ENCODE measurements at places on chromosomes 11 and 22.
A peak's percentile ranks its signal among the peaks of the same experiment; 100 is the strongest.

GRCh38 chr11:19628018-19628417 is 84.6 kb upstream of the NAV2 start:
- peak; percentile 30 for DNase-seq

DNA sequence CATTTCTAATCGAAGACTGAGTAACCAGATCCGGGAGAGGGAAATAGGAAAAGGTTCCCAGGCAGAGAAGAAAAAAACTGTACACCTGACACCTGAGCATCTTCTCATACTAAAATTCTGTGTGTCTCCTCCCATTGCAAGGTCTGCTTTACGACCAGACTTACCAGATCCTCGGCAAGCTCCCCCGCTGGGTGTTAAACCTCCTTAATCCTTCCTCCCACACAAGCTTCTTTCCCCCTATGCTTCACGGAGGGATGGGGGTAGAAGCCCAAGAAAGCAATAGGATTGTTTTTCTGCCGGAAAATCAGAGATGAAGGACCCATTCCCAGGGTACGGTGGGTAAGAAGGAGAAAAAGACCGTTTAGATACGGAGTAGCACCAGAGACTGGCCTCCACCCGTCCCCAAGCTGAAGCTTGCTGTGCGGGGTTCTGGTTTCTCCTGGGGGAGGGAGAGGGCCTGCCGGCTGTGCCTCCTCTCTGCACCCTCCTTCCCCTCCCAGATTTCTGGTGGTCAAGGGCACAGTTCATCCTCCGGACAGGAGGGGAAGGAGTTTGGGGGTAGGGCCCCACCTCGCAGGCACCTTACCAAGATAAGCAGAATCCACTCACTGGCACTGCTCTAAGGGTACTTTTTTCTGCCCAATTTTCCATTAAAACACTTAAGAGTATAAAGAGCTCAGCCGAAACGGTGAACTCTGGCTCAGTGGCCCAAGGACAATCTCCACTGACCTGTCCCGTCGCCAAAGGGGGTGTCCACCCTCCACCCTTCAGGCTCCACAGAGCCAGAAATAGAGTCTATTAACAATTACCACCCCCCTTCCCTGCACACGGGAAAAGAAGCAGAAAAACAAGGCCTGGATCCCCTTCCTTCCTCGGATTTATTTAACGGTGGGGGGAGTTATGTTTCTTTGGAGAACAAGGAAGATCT is 1.2 kb downstream of the TOB2 start:
- peak; percentile 61 for DNase-seq

DNA sequence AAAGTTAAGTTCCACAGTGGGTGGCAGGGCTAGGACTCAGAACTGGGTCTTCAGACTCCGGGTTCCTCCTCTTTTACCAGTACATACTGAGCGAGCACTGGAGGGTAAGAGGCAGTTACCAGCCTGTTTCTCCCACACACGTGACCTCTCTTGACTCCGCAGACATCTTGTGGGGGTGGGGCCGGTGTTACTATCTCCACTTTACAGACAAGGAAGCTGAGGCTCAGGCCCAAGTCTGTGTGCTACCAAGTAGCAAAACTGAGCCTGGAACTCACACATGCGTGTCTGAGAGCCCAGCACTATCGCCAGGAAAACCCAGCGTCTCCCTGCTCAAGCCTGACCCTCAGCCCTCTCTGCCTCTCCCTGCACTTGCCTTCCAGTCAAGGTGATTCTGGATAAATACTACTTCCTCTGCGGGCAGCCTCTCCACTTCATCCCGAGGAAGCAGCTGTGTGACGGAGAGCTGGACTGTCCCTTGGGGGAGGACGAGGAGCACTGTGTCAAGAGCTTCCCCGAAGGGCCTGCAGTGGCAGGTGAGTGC is 16.0 kb upstream of the SMIM35 start:
- no peak for DNase-seq

DNA sequence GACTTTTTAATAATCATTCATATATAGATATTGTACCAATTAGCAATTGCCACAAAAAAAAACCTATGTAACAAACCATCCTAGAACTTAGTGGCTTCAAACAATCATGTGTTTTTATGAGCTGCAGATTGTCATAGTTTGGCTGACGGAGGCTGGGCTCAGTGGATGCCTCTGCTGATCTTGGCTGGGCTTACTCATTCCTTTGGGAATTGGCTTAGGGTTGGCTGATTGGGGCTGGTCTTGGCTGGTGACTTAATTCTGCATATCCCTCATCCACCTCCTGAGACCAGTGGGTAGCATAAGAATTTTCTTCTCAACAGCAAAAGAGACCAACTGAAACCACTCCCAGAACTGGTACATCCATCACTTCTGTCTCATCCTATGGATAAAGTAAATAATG is 57.9 kb upstream of the PHF21B start:
- DNase-seq = no peak

DNA sequence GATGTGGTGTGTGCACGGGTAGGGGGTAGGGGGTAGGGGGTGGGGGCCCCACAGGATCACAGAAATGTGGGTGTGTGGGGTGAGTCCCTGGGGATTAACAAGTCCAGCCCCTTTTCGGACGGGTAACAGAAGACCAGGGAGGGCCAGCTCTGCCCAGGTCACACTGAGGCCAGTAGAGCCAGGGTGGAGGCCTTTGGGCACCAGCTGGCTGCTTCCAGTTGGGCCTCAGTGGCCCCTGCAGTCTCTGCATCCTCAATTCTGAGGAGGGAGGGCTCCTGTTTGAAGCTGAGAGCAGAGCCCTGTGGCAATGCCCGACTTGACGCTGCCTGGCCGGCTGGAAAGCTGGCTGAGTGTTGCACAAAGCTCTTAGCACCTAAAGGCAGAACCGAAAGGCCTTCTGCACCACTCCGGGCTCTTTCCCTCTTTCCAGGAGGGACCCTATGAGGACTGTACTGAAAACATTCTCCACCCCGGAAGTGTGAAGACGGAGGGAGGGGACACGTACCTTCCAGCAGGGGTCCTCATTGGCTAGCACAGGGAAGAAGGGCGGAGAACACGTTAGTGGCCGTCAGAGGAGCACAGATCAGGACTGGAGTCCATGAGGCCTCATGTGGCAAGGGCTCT is 120.4 kb downstream of the PHF21B start:
- no peak for DNase-seq

- no peak for DNase-seq
Measured at GRCh38 chr11:60910281-60910687, 3.7 kb upstream of the TMEM109 start.

- peak; percentile 62 for DNase-seq
Measured at GRCh38 chr11:57779276-57779675, 17.7 kb downstream of the CTNND1 start.

GRCh38 chr22:28142361-28142961 is 223.4 kb upstream of the PITPNB start:
- peak; percentile 99 for DNase-seq

DNA sequence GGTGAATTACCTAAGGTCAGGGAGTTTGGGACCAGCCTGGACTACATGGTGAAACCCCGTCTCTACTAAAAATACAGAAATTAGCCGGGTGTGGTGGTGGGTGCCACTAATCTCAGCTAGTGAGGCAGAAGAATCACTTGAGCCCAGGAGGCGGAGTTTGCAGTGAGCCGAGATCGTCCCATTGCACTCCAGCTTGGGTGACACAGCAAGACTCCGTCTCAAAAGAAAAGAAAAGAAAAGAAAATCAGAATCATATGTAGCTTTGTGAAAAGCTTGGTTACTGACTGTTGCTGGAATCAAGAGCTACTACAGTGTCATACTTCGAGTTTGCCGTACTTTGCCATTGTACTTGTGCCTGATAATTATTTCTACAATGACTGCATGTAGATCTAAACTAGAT is 4.2 kb upstream of the TMEM135 start:
- DNase-seq = no peak

- no peak for DNase-seq
Measured at GRCh38 chr11:117547946-117548345, 220.3 kb downstream of the CEP164 start.

- peak; percentile 26 for DNase-seq
Measured at GRCh38 chr22:49930596-49931412, 12.4 kb downstream of the CRELD2 start.

GRCh38 chr11:33801821-33802193 is 27.5 kb upstream of the FBXO3 start:
- DNase-seq = peak; percentile 26

DNA sequence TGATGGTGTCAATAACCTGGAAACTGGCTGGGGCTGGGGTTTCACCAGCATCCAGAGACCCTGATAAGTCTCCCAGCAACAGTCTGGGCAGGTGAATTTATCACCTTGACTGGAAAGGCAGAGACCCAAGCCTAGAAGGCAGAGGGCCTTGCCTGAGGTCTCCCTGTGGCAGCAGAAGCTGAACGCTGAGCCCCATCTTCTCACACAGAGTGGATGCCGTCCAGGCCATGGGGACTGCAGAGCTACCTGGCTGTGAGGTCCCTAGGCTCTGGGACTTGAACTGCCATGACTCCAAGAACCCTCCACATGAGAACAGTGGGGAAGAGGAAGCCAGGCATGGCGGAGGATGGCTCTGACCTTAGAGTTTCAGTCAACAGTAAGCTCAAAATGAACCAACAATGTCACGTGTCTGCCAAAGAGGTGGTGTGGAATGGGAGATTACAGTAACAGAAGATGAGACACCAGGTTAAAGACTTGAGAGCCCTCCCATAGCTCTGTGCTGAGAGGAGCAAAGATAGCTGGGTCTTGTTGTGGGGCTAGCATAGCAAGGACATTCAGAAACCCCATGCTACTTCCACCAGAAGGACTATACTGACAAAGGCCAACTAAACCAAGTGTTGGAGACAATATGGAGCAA is 79.1 kb upstream of the LINC01488 start:
- DNase-seq = no peak

GRCh38 chr11:86138958-86139357 is 70.1 kb upstream of the PICALM start:
- no peak for DNase-seq

GRCh38 chr22:23272834-23273233 is 92.5 kb downstream of the BCR start:
- DNase-seq = no peak

- no peak for DNase-seq
Measured at GRCh38 chr11:13859892-13860291, 102.6 kb upstream of the SPON1 start.

Data from amniotic epithelial cell (primary cell).